ENCODE measurements at places on chromosomes 16 and 17.

DNA sequence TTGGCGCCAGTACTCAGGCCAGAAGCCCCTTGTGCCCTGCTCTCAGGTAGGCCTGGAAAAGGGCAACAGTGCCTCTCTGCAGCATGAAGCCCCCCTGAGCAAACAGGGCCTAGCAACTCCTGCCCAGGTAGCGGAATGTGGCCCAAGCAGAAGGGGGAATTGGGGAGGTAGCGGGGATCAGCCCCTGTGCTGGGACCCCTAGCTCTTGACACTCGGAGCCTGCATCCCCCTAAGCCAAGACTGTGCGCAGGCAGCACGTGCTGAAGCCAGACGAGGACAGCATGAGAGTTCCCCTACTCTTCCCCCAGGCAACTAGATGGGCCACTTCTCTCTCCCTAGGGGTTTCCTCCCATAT is 823 bp upstream of the CD2BP2 start:
- DNase-seq, result no peak

DNA sequence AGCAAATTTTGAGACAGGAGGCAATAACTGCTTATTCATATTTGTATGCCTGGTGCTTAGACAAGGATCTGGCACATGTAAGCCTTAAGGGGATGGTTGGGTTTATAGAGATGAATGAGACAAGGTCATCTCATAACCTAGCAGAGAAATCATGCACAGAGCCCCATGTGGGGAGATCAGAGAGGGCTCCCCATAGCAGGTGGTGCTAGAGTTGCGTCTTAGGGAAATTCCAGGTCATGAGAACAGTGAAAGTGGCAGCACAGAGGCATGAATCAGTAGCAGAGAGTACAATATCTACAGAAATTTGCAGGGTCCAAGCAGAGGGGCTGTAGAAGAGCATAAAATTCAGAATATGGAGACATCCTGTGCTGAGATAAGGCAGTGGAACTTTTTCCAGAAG is 57.3 kb downstream of the SLC6A2 start:
- DNase-seq, result no peak

- no peak for DNase-seq
Measured at GRCh38 chr16:3058139-3059030, 7.1 kb upstream of the IL32 start.

- DNase-seq, result no peak
Measured at GRCh38 chr17:70288540-70289290, 119.4 kb downstream of the KCNJ2 start.

- DNase-seq, result no peak
Measured at GRCh38 chr16:47395733-47396498, 64.9 kb downstream of the ITFG1 start.

DNA sequence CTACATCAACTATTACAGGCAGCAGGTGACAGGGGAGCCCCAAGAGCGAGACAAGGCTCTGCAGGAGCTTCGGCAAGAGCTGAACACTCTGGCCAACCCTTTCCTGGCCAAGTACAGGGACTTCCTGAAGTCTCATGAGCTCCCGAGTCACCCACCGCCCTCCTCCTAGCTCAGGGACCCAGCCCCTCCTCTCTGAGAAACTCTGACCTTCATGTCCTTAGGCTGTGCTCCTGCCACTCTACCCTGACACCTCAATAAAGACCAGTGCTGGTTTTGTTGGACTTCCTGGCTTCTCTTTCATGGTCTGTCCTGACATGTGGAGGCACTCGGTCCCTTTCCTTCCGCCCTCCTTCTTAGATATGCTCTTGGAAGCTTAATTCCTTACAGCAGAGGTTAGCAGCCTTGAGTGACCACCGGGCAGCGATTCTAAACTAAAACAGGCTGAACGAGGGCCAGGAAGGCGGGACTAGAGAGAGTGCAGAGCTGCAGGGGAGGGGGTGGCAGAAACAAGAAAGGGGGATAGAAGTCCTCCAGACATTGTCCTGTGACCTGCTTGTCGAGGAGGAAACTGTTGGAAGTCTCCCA is 915 bp downstream of the AHSP start:
- no peak for DNase-seq

- no peak for DNase-seq
Measured at GRCh38 chr17:82649501-82650261, 1.4 kb upstream of the WDR45B start.

- DNase-seq, result no peak
Measured at GRCh38 chr16:55482056-55482455, 3.1 kb downstream of the MMP2 start.

GRCh38 chr16:28180655-28181460 is 30.9 kb downstream of the XPO6 start:
- no peak for DNase-seq

DNA sequence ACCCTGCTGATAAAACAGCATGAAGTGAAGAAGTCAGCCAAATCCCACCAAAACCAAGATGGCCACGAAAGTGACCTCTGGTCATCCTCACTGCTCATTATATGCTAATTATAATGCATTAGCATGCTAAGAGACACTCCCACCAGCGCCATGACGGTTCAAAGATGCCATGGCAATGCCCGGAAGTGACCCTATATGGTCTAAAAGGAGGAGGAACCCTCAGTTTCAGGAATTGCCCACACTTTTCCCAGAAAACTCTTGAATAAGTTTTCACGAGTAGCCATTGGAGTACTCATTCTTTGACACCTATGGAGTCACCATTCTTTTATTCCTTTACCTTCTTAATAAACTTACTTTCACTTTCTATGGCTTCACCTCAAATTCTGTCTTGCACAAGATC is 44.3 kb downstream of the GSG1L start:
- no peak for DNase-seq

DNA sequence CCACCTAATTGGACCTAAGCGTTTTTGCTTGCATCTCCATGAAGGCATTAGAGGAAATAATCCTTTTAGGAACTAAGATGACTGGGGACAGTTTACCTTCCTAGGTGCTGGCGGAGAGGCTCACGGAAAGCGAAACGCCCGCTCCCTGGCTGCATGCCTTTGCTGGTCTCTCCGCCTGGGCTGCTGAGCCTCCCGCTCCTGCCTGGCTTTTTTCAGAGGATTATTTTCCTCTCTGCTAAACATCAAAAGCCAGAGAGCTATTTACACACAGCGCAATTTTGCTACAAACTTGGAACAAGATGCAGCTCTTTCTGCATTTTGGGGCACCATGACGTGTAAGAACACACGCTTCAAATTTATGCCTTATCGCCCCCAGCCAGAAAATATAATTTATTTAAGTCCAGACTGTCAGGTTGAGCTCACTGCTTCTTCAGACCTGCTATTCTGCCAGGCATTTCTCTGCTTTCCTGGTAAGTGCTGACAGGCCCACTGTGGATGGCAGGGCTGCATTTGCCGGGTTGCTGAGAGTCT is 124.4 kb downstream of the SPACA3 start:
- DNase-seq, result no peak

DNA sequence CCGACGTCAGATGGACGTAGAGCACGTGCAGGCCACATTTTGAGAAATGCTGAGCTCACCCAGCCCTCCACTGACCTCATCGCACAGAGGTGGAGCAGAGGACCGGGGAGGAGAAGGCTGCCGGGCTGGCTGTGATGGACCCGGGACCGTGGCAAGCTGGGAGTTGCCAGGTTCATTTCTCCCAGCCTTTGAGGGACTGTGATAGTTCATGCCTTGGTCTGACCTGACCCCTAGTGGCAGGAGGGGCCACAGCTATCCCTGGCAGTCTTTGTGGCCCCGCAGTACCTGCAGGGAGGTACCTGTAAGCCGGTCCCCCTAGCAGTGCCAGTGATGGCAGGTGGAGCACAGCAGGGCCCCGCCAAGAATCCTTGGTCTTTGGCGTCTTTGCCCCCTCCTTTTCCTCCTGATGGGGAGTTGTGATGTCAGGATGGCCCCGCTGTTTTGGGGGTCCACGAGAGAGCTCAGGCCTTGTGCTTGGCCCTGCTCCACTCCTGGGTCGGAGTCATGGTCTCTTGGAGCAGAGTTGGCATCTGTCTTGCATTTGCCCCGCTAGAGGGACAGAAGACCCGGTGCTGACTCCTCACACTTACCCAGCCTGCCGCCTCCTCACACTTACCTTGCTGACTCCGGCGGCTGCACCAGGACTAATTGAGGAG is 50.4 kb downstream of the OR1D5 start:
- DNase-seq, result no peak

GRCh38 chr16:24701521-24701951 is 27.9 kb upstream of the TNRC6A start:
- no peak for DNase-seq

GRCh38 chr17:28725660-28726225 is 290 bp downstream of the TLCD1 start:
- no peak for DNase-seq

GRCh38 chr16:11328172-11329070 is 16.8 kb upstream of the RMI2 start:
- DNase-seq, result peak; percentile 87

DNA sequence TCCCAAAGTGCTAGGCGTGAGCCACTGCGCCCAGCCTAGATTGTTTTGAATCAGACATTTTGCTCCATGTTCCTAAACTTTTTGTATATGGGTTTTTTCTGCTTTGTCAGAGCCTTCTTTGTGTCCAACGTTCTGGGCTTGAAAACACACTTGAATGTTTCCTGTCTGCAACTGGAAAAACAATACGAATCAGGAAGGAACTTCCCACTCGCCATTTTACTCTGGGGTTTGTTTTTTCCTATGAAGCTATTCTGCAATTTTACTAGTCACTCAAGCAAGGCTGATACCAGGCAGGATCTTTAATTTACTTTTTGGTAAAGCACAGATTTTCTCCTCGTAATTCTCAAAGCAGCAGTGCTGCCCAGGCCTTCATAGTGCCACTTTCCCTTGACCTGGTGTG is 31.6 kb downstream of the ARHGAP17 start:
- no peak for DNase-seq

DNA sequence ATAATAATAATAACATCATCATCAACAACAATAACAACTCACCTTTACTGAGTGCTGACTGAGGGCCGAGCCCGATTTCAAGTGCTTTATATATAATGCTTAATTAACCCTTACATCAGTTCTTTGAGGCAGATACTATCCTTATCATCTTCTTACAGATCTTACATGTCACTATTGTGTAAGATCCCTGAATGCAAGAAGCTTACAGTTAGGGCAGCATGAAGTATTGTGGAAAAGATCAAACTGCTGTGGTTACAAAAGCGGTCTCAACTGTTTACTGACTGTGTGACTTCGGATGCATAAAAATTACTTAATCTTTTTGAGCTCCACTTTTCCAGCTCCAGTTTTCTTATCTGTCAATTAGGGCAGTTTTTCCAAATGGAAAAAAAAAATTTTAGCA is 3.3 kb downstream of the VAT1 start:
- no peak for DNase-seq

GRCh38 chr16:57763285-57764005 is 27.9 kb downstream of the KATNB1 start:
- DNase-seq, result no peak

- no peak for DNase-seq
Measured at GRCh38 chr17:79720705-79721292, 9.9 kb upstream of the ENPP7 start.

GRCh38 chr17:32445074-32445415 is 735 bp downstream of the PSMD11 start:
- DNase-seq, result no peak

DNA sequence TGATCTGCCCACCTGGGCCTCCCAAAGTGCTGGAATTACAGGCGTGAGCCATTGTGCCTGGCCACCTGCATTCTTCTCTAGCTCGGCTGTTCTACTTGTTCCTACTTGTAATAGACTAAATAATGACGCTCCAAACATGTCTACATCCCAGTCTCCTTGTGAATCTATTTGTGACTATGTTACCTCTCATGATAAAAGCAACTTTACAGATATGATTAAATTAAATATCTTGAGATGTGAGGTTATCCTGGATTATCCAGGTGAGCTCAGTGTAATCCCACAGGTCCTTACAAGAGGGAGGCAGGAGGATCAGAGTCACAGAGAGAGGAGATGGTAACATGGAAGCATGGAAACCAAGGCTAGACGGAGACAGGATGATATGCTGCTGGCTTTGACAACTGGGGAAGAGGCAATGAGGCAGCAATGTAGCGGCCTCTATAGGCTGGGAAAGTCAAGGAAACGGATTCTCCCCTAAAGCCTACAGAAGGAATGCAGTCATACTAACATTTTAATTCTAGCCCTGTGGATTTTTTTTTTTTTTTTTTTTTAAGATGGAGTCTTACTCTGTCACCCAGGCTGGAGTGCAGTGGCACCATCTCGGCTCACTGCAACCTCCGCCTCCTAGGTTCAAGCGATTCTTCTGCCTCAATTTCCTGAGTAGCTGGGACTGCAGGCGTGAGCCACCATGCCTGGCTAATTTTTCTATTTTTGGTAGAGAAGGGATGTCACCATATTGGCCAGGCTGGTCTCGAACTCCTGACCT is 5.0 kb upstream of the LASP1 start:
- no peak for DNase-seq

DNA sequence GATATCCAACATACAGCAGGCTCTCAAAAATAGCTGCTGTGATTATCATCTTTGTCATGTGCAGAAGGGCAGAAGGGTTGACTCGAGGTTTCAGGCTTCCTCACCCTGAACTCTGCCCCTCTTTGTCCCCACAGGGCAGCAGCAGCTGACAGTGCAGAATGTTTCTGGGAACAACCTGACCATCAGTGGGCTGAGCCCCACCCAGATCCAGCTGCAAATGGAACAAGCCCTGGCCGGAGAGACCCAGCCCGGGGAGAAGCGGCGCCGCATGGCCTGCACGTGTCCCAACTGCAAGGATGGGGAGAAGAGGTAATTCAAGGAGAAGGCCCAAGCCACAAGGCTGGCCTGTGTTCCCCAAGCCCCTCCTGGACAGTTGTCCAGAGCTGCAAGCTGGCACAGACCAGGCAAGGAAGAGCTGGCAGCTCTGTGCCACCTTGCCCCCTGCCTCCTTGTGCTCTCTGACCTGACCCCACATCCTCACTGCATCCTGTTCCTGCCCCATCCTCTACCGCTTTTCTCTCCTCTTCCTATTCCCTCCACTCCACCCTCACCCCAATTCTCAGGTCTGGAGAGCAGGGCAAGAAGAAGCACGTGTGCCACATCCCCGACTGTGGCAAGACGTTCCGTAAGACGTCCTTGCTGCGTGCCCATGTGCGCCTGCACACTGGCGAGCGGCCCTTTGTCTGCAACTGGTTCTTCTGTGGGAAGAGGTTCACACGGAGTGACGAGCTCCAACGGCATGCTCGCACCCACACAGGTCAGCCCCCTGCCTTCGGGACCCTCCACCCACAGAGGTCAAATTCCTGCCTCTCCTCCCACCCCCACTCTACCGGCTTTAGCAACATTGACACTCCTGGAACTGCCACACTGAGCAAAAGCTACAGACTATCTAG is 16.3 kb upstream of the PNPO start:
- DNase-seq, result no peak

GRCh38 chr17:1374431-1375177 is 25.4 kb downstream of the YWHAE start:
- DNase-seq, result no peak

DNA sequence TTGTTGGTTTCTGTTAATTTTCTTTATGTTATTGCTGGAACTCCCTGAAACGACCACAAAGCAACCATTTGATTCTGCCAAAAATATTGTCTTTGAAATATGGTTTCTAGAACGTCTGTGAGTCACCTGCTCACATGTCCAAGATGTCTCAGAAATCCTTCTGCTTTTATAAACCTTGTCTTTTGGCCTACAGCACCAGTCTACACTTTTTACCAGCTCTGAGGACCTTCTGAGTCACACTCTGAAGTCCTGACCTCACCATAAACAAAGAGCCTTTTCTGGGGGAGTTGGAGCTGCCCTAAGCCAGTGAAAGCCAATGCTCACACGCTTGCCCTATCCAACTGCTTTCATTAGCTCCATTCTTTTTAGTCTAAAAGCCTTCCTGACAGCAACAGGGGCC is 55.5 kb downstream of the GRIN2A start:
- peak; percentile 44 for DNase-seq
